ENCODE measurements at places on chromosomes 2 and 18.

- no peak for DNase-seq
- no peaks in the 10 kb centered on the region for H3K36me3 ChIP-seq
- no peak overlapping the region for H3K4me3 ChIP-seq
- H3K27me3 ChIP-seq = no peaks in the 10 kb centered on the region
- H3K27ac ChIP-seq = no peak overlapping the region
- H3K4me1 ChIP-seq = no peaks in the 10 kb centered on the region
These were observed 1250.2 kb downstream of the LRP1B start for GRCh38 chr2:140880573-140880972.

GRCh38 chr2:824524-824923, 126.1 kb upstream of the SNTG2 start:
- no peak overlapping the region for H3K4me3 ChIP-seq
- H3K36me3 ChIP-seq = no peaks in the 10 kb centered on the region
- no peaks in the 10 kb centered on the region for H3K4me1 ChIP-seq
- no peaks in the 10 kb centered on the region for H3K27me3 ChIP-seq
- H3K27ac ChIP-seq = no peak overlapping the region

DNA sequence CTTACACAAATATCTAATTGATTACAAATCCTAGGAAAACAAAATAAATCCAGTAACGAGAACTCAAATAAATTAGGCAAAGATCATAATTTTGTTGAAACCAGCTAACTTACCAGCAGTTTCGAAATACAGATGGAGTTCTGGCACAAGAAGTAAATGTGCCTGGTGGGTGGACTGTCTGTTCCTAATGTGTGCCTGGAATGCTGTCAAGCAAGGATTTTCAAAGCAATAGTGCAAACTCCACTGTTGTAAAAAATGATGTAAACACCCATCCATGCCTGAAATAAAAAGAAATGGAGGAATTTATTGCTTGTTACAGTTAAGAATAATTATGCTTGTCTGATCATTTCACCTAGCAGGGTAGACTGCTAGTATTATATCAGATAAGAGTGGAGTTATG, 423.9 kb upstream of the MAP2 start:
- no peak overlapping the region for H3K27ac ChIP-seq
- no peaks in the 10 kb centered on the region for H3K36me3 ChIP-seq
- DNase-seq = no peak
- no peaks in the 10 kb centered on the region for H3K27me3 ChIP-seq

- peak overlapping the region; percentile 39 for H3K4me3 ChIP-seq
- H3K36me3 ChIP-seq = no peaks in the 10 kb centered on the region
- peaks cover 20% of the 10 kb centered on the region for H3K4me1 ChIP-seq
- H3K27ac ChIP-seq = no peak overlapping the region
- H3K27me3 ChIP-seq = no peaks in the 10 kb centered on the region
These were observed 762 bp downstream of the HDAC4 start for GRCh38 chr2:239399921-239400595.

DNA sequence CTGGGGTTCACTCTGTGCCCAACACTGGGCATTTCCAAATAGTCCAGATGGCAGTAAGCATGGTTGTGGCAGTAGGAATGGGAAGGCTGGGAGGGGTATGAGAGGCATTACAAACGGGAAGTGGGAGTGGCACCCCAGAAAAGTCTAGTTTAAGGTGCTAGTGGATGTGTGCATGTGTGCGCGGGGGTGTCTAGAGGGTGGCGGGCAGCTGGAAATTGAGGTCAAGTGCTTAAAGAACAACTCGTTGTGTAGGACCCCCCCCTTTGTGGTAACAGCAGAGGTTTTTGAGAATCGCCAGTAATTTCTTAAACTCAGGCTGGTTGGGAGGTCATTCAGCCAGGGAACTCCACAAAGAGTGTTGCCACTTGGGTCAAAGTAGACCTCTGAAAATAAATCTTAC, 69.9 kb downstream of the RHBDD1 start:
- peaks cover 86% of the 10 kb centered on the region for H3K4me1 ChIP-seq
- H3K27ac ChIP-seq = peak overlapping the region; percentile 99
- DNase-seq = no peak
- no peaks in the 10 kb centered on the region for H3K27me3 ChIP-seq
- H3K36me3 ChIP-seq = no peaks in the 10 kb centered on the region
- H3K4me3 ChIP-seq = peak overlapping the region; percentile 53

- no peak overlapping the region for H3K27ac ChIP-seq
- no peak for DNase-seq
- H3K4me1 ChIP-seq = no peaks in the 10 kb centered on the region
- no peaks in the 10 kb centered on the region for H3K27me3 ChIP-seq
These were observed 303.3 kb downstream of the DPP10 start for GRCh38 chr2:114745700-114746099.
